ENCODE measurements at places on chromosomes 4 and X.

- no peak for DNase-seq
These were observed 95.1 kb downstream of the GBA3 start for GRCh38 chr4:22787753-22788375.

DNA sequence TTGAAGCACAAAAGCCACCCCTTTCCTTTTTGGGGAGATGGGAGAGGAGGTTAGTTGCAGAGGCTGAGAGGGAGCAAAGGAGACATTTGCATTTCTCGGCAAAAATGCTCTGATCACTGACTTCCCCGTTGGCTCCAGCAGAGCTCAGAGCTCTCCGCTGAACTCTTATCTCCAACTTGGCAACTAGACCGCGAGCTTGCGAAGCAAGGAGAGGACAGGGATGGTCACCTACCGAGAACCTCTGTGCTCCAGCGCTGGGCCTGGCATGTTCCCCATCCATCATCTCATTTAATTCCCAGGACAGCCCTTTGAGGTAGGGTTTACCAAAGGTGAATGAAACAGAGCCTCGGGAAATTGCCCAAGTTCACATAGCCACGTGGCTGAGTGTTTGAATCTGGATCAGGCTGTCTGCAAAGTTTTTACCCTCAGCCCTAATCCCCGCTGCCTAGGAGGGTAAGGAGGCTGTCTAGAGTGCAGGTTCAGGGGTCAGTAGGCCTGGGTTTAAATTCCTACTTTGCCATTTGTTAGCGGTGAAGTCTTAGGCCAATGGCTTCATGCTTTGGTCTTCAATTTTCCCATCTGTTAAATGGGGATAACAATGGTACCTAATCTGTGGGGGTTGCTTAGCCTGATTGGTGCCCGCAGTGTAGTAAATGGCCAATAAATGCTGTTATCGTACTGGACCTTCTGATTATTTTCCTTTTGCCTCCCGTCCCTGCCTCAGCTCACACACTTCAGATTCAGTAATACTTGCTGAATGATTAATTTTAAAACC is 3.8 kb upstream of the CITED1 start:
- no peak for DNase-seq

DNA sequence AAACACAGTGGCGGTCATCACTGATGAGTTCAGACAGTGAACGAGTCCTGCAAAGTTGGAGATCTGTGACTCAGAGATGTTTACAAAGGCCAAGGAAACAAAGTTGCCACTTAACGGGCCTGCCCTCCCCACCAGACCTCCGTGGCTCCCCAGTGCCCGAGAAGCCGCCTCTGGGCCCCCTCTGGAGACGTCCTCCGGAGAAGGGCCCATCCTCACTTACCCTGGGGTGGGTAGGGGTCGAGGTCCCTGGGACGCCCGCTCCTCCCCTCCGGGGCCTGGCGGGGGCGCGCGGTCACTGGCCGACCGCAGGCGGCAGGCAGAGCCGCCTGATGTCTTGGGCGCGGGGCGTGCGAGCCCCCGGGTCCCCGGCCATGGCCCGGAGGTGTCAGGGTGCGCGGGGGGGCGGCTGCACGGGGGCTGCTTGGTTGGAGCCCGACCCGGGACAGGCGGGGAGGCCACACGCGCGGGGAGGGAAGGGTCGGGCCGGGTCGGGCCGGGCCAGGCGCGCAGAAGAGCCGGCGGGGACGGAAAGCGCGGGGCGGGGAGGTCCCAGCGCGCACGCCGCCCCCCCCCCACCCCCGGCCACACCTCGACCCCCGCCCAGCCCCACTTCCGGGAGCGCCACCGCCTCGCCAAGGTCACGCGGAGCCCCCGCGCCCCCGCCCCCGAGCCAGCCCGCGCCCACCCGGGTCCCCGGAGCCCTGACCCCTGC is 529 bp downstream of the DHRSX start:
- peak; percentile 50 for DNase-seq

DNA sequence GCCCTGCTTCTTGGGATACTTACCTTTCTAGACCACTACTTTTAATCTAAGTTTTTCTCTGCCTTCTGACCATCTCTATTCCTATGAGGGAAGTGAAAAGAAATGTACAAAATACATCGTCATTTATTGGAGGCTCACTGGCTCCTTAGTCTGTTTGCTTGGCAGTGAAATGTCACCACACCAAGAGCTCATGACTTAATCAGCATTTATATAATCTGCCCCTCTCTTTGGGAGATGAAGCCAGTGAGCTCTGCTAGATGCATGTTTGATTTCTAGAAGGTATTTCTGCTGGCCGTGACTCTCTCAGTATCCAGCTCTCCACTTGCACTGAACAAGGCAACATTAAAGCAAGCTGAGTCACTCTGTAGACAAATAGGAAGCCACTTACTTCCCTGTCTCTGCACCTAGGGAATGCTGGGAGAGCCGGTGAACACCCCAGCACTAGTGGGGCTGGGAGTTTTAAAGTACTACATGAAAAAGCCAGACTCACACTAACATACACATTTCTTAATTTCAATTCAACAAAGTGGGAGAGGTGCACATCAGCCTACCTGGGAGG is 79.1 kb downstream of the MID1IP1 start:
- DNase-seq, result peak; percentile 50

DNA sequence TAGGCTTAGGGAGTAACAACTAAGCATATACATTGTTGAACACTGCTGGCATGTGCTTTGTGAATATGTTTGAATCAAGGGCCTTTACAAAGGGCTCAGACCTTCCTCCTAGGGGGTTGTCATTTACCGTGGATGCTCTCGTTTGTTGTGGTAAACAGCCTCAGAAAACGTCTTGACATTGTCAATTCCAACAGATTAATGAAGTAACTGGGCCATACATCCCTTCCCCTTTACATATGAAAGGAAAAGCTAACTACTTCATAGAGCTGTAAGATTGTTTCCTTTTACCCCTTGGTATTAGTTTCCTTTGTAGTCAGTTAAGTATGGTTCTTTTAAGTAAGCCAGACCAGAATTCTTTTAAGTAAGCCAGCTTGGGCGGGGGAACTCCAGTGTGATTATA is 42.9 kb downstream of the FAT4 start:
- DNase-seq, result no peak

DNA sequence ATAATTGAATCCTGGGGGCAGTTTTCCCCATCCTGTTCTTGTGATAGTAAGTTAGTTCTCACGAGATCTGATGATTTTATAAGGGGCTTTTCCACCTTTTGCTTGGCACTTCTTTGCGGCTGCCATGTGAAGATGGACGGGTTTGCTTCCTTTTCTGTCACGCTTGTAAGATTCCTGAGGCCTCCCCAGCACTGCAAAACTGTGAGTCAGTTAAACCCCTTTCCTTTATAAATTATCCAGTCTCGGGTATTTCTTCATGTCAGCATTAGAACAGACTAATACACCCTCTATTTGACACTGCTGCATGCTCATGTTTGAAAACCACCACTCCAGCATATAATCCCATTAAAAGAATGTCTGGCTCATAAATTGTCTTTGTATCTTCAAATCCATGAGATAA is 264.4 kb upstream of the ITM2A start:
- no peak for DNase-seq

Measured in HFFc6 (cell line).